ENCODE measurements at places on chromosomes 16 and 17.

DNA sequence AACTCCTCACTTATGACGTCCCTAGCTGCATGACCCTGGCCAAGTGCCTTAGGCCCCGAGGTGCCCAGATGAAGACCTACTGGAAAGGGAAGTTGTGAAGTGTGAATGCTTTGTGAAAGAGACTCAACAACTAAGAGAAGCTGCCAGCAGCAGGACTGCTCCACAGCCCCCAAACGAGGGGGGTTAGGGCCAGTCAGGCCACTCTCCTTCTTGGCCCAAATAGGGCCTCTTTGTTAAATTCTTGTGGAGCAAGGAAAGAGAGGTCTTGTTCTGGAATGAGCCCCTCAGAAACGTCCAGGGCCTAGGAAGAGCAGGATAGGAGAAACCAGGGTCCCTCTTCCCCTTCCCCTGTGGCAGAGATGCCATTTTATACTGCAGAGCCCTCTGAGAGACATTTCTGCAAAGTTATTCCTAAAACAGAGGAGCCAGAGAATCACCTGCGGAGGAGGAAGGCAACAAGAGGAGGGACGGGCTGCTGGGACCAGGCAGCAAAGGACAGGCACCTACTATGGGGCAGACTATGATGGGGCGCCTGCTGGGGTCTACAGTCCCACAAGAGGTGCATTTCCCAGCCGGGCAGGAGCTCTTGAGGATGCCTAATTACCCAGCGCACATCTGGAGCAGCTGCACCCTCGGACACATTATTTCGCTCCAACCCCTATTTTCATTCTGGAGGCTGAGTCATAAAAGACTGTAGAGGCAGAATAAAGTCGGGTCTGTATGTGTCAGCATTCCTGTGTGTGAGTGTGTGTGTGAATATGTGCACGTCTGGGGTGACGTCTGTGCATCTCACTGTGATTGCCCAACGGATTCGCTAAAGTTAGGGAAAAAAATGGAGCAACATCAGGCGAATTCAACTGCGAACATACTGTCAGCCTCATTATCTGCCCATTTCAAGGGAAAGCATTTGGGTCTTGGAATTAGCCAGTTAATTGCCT, 11.4 kb upstream of the HOXB9 start:
- DNase-seq = no peak

DNA sequence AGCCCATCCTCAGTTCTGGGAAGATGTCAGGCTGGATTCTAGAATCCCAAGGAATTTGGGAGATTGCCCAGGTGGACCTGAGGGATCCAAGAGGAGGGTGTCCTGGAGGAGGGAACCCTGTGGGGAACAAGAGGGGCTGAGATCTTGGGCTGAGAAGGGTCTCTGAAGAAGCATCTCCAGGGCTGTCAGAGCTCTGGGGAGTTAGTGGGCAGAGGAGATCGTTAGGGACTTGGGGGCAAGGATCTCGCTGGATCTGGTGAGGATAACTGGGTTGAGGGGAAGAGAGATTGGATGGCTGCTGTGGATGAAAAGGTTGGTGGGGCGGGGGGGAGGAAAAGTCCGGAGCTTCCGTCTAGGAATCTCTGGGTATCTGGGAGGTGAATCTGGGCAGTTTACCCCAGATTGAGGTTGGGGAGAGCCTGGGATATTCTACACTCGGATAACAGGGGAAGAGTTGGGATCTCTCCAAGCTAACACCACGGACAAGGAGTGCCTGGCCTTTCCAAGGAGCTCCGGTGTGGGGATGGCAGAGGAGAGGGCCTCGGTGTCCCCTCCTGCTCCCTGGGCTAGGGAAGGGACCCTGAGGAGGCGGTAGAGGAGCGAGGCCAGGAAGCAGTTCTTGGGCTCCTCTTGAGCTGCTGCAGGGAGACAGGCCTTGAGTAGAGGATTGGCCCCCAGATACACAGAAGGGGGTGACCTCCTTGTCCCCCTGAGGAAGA, 1.7 kb downstream of the FBXL19 start:
- no peak for DNase-seq

- no peak for DNase-seq
Measured at GRCh38 chr16:78535098-78535497, 435.6 kb downstream of the WWOX start.

- no peak for DNase-seq
Measured at GRCh38 chr17:77694391-77695363, 263.8 kb upstream of the TNRC6C start.
